ENCODE measurements at places on chromosomes 16 and 17.

DNA sequence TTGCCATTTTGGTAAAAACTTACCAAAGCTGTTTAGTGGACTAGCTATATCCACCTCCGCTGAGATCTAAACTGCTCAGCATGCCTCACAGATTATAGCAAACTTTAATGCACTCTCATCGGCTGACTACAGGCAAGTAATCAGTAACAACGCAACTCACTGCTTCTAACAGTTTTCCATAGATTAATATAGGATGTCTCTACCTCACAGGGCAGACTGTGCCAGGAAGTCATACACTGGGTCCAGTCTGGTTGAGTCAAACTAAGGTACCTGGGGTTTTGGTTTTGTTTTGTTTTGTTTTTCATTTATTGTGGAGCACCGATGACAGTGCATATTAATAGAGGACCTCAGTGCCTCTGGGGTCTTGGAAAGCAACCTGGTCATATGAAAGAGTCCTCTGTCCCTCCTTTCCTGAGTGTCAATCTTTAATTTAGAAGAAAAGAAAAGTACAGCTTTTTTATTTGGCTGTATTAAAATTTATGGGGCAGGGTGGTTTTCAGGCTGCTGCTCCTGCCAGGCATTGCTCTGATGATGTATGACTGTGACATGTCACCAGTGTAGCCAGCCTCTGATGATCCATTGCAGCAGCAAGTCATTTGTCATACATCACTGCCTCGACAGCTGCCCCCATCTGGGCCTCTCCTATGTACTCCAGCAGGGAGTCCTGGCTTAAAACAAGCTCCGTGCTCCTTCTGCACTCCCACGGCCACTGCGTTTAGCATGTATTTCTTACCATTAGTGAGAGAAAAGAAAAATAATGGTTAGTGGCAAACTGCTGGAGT is 854.1 kb downstream of the KCNJ2 start:
- no peak for DNase-seq

DNA sequence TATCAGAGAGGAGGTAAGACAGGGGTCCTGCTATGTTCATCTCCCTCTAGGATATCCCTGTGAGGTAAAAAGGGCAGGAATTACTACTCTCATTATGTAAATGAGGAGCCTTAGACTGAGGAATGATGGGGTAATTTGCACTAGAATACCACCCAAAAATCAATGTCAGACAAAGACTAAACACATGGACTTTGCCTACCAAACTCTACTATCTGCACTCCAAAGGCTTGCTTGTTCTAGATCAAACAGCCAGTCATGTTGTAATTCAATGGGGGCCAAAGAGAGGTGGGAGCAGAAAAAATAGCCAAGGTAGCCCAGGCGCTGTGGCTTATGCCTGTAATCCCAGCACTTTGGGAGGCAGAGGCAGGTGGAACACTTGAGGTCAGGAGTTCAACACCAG is 120.7 kb downstream of the LYRM1 start:
- DNase-seq = no peak

DNA sequence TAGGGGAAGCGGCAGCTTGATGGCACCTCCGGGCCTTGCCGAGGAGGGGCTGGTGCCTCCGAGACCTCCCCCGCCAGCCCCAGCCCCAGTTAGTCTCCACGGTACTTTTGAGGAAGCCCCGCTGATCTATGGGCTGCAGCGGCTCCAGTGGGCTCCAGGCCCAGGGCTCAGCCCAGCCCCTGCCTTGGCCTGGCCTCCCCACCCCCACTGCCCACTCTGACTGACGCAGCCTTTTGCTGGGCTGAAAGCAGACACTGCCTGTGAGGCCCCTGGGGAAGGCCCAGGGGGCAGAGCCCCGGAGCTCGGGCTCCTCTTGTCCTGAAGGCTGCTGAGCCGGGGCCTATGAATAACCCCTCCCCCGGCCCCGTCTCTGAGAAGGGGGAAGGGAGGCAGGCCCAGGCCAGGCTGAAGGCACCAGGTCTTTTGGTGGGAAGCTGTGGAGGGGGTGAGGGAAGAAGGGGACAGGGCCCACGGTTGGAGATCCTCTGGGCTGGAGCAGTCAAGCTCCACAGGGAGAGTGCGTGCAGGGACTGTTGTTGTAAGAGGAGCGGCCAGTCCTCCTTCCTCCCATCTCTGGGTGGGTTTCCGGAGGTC is 7.5 kb upstream of the SMTNL2 start:
- DNase-seq = no peak

DNA sequence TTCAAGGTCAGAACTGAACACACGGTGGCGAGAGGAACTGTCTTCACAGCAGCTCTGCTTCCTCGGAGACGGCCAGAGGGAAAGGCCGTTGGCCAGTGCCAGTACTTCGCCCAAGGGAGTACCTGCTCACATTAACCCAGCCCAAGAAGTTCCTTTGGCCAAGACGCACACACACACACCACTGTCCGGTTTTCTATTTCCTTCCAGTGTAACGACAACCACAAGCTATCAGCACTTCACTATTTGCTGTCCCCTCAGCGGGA is 744 bp upstream of the GGNBP2 start:
- DNase-seq = peak; percentile 64

GRCh38 chr16:87169509-87169995 is 147.6 kb downstream of the C16orf95 start:
- DNase-seq = no peak

DNA sequence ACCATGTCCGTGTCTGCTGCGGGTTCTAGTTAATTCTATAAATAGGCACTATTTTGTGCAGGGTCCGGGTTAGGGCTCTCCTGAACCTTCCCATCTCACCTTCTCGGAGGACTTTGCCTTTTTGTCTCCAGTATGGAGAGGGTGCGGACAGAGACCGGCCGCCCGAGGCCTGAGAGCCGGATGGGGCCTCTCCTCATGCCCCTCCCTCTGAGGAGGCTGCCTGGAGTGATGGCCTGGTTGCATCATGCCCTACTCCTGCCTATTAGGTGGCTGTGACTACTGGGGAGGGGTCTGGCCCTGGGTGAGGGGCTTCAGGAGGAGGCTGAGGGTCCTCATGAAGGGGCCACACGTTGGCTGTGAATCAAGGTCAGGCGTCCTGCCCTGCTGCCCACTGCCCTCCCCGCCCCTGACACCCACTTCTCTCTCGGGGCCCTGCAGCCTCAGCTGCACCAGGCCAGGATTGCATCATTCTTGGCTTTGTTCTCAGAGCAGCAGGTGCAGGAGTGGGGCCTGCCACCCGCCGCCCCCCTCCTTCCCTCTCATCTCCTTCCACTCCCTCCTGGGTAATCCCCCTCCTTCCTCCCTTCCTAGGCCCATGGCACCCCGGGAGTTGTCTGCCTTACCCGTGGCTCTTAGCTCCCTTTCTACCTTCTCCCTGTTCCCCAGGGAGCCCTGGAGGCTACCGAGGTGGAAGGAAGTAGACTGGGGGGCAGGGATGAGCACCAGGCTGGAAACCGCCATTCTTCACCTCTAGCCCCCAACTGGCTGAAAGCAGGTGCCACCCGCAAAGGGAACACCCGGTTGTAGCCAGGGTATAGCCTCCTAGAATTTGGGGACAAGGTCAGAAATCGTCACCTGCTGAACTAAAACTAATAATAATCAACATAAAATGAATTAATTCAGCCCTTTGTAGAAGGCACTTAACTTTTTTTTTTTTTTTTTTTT is 12.7 kb upstream of the ARHGAP23 start:
- DNase-seq = peak; percentile 28

GRCh38 chr17:72614871-72615626 is 477.4 kb downstream of the SLC39A11 start:
- DNase-seq = peak; percentile 59

DNA sequence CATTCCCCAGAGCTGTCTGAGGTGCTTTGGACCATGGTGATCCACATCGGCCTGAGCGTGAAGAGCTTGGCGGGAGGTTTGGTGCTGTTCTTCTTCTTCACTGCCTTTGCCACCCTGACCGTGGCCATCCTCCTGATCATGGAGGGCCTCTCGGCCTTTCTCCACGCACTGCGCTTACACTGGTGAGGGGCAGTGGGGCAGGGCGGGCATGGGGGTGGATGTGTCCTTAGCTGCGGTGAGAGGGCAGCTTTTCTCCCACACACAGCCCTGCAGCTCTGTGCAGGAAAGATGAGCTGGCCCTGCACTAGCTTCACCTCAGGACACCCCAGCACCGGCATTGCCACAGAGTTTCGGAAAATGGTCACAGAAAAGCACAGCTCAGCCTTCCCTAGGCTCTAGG is 21.8 kb upstream of the NAGLU start:
- no peak for DNase-seq

- no peak for DNase-seq
Measured at GRCh38 chr17:72128039-72128438, 7.2 kb downstream of the SOX9 start.

- no peak for DNase-seq
Measured at GRCh38 chr16:78249056-78249455, 149.6 kb downstream of the WWOX start.

Measured in fibroblast of mammary gland (primary cell).